CD4-positive, alpha-beta T cell treated with Interleukin-17A for 4 hours (primary cell): ENCODE measurements at places on chromosomes 5 and 9.

GRCh38 chr5:44389090-44389822, at the start of gene FGF10:
FGF10 (minus strand) TSS chr5:44389420; CDS start chr5:44388682, 738 bp downstream.
- no peak for DNase-seq

- no peak for DNase-seq
These were observed 24.8 kb upstream of the TERT start for GRCh38 chr5:1319436-1320256.

DNA sequence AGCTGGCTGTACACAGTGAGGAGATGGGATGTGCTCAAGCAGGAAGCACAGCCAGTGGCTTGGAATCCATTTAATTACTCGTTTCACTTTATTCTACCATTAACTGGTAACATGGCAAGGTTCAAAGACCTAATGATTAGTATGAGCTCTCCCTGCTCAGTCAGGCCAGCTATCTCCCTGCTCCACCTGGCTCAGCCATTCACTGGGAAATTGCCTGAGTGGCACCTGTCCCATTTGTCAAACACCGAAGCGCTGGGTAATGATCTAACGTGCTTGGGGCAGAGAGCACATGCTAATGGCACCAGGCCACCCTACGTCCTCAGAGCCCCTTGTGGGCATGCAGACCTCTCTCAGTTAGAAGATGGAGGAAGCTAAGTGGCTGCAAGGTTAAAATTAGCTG, 162.2 kb downstream of the TTLL11 start:
- DNase-seq = no peak

DNA sequence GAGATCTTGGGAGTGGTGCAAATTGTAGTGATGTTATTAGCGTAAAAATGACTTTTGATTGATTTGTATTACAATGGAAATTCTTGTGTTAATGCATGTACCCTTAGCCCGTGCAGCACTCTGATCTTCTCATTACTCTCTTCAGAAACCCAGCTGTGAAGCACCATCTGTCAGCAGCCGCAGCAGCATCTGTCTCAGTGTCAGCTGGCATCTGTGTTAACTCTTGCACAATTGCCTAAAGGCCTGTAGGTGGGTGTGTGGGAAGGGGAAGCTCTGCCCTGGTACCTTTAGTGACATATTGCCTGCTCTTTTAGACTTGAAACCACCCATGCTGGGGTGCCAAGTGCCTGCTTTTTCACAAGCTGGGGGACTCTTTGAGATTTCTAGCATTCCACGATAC, 101.3 kb downstream of the FBXL7 start:
- no peak for DNase-seq

- no peak for DNase-seq
These were observed 25.2 kb downstream of the RALGPS1 start for GRCh38 chr9:126939821-126940221.

- DNase-seq = no peak
These were observed 75.3 kb downstream of the KIF4B start for GRCh38 chr5:155088811-155089210.

GRCh38 chr5:60978968-60979367, 34.0 kb downstream of the NDUFAF2 start:
- no peak for DNase-seq

GRCh38 chr5:79464695-79465332, 49.1 kb downstream of the HOMER1 start:
- DNase-seq = no peak

DNA sequence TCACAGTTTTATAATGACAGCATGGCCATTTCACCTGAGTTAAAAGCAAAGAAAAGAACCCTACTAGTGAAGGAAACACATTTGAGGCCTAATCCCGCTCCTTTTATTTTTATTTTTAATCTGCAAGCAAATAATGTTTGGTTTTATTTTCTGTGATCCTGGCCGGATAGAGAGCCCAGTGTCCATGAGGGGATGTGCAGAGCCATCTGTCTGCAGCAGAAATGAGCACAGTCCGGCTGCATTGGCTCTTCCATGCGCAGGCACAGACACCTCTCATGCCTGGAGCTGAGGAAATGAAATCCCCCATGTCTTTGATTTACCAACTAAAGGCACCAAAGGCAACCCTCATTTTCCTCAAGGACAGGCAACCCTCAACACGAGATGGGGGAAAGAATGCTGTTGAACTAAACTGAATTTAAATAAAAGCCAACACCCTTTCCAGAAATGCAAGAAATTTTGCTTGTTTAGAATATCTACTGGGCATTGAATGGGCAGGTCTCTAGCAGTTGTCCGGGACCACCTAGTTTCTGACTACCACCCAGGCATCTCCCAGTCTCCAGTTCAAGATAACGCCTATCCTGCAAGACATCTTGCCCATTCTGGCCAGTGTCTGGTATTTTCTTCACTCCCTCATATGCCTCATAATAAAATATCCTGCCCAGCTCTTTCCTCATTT, 47.9 kb upstream of the SEMA6A start:
- DNase-seq = no peak

GRCh38 chr5:123012321-123012720, 24.2 kb downstream of the PPIC start:
- no peak for DNase-seq

- no peak for DNase-seq
These were observed 36.2 kb downstream of the SLC44A1 start for GRCh38 chr9:105280691-105281090.

- peak; percentile 8 for DNase-seq
These were observed 276.5 kb downstream of the ARHGEF28 start for GRCh38 chr5:73902327-73903051.

- no peak for DNase-seq
These were observed 396.2 kb downstream of the KCTD16 start for GRCh38 chr5:144566747-144567420.

GRCh38 chr9:2320114-2320513, 301.5 kb upstream of the VLDLR start:
- DNase-seq = no peak

DNA sequence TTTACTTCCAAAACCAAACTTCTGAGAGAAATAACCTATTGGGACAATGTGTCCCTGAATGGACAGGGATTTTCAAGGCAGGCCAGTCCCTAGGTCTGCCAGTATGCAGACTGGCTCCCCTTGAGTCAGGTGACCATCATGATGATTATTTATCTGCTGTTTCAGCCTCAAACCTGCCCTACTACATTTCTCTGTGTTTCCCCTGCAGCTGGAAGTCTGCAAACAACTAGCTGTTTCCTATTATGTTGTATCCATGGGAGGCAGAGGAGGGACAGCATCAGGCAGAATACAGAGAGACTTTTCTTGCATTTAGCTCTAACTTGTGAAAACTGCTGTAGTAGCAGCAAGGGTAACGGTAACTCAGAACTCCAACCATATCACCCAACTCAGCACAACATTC, 36.2 kb upstream of the IFNK start:
- no peak for DNase-seq

DNA sequence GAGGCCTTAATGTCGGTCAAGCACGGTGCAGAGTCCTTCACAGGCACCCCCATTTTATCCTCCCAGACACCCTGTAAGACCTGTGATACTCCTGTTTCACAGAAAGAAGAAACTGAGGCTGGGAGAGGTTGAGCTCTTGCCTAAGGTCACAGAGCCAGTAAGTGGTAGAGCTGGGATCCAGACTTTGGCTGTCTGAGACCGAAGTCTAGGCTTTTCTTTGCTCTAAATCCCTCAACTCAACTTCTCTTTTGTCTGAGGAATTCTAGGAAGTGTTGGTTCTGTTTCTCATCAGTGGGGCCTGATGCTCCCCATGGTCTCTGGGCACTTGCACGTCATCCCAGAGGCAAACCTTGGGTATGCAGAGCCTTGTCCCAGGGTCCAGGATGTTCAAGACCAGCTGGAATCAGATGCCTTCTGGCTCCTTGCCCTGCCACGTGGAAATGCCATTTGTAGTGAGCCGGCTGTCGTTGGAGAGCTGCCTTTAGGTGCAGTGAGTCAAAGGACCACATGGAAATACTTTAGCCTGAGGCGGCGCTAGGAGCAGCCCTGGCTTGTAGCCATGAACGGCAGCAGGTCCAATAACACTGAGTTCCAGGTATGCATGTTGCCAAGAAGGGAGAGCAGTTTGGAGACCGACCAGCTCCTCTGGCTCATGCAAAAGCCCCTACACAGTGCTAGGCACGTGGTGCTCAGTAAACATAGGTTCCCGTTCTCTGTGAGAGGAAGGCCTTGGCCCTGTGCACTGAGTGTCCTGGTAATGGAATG, 9.2 kb downstream of the DCANP1 start:
- no peak for DNase-seq
